Renal cortical epithelial cell (primary cell): ENCODE measurements at places on chromosomes 13 and 19.

- no peak for DNase-seq
Observed at GRCh38 chr13:50599046-50599445, 244.4 kb downstream of the DLEU7 start.

- DNase-seq, result no peak
Observed at GRCh38 chr19:7795555-7796161, 32.6 kb downstream of the CLEC4M start.

GRCh38 chr13:105251293-105251692 lies 1284.2 kb downstream of the EFNB2 start:
- DNase-seq, result no peak

GRCh38 chr19:2500841-2501261 lies 24.9 kb downstream of the GADD45B start:
- DNase-seq, result no peak

DNA sequence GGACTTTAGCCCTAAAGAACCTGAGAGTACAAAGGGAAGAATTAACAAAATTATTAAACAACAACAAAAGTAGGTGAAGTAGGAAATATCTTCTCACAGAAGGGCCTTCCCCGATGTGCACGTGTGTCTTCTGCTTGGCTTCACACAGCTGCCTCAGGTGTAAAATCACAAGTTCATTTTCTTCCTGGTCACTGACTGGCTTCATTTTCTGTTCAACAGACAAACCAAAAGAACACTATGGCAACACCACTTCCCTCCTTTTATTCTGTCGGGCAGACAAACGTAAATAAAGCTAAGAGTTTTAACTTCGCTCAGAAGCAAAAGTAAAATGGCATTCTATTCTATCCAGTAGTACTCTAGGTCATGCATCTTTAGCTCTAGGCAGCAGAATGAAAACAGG lies 140.9 kb downstream of the TBC1D4 start:
- no peak for DNase-seq

DNA sequence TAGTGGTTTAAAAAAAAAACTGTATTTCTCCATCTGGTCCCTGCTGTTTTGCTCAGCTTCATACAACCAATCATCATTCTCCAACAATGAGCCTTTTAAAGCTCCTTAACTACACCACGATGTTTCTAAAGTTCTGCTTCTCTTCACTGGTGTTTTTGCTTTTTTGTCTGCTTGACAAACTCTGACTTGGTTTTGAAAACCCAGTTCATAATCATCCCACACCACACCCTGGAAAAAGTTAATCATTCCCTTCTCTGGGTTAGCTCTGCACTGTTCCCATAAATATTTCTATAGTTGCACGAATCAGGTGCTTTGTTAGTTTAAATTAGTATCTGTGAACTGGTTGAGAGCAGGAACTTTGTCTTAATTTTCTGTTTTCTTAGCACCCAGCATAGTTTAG lies 217.1 kb downstream of the ENOX1 start:
- DNase-seq, result peak; percentile 79

DNA sequence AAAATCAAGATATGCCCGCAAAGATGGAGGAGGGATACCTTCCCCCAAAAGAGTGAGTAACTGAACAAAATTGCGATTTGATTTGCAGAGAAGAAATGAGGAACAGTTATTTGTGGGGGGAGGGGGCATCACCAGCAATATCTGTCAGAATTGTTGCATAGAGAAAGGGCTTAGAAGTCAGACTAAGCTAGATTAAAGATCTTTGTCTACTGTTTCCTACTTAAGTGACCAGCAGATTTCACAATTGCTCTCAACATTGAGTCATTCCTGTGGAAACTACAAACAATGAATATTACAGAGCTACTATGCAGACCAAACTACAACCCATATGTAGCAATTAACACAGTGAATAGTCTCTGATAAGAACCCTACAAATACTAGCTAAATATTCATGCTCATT lies 27.4 kb downstream of the FPR3 start:
- no peak for DNase-seq

DNA sequence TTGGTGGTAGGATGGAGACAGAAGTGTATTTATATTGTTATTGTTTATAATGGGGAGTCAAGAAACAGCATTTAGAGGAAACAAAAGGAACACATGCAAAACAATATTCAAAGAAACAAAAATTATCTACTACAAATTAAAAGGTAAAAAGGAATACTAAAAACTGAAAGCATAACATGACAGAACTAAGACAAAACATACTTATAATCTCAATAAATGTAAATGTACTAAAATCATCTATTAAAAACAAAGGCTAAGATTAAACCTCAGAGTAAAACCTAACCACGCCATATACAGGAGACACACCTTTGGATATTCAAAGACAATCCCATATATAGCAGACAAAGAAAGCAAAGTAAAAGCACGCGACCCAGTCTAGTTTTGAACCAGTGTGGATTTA lies 273.6 kb downstream of the ABCC4 start:
- no peak for DNase-seq

DNA sequence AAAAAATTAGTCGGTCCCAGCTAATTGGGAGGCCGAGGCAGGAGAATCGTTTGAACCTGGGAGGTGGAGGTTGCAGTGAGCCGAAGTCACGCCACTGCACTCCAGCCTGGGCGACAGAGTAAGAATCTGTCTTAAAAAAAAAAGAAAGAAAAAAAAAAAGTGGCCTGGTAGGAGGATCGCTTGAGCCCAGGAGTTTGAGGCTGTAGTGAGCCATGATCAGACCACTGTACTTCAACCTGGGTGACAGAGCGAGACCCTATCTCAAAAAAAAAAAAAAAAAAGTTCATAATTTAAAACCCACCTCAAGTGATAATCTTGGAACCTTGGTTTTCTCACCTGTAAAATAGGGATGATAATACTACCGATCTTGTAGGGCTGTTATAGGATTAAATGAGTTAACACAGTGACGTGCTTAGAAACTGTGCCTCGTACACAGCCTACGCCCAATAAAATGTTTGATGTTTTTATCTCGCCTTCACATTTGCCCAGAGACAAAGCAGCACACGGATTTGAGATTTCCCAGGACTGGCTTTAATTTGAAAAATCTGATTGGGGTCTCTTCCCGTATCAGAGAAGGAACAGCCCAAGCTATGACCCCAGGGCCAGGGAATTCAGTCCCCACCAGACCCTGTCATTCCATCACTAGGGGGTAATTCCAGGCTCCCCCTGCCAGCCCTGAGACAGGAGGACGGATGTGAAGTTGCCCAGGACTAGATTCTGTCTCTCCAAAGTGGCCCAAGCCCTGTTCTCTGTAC lies 3.6 kb downstream of the SERTAD1 start:
- DNase-seq, result no peak
